Left renal cortex interstitium (tissue), 4 donors: ENCODE measurements at places on chromosomes 7 and 10. TPM values are rescaled to one million over a fixed set of nuclear protein-coding genes. Genes with fewer than 3 reads are reported as not detected.

DPCD gene
- 44.6 TPM for polyA plus RNA-seq

GSAP gene
- 8.3 TPM for polyA plus RNA-seq

GPER1 gene
- 6.7 TPM for polyA plus RNA-seq

PLPP4 gene
- 4.7 TPM for polyA plus RNA-seq

MINDY4 gene
- 10.2 TPM for polyA plus RNA-seq

ATG9B gene
- polyA plus RNA-seq = 2.9 TPM

MYOZ1 gene
- polyA plus RNA-seq = 6.1 TPM

RPEL1 gene
- 0.13 TPM for polyA plus RNA-seq

DNA sequence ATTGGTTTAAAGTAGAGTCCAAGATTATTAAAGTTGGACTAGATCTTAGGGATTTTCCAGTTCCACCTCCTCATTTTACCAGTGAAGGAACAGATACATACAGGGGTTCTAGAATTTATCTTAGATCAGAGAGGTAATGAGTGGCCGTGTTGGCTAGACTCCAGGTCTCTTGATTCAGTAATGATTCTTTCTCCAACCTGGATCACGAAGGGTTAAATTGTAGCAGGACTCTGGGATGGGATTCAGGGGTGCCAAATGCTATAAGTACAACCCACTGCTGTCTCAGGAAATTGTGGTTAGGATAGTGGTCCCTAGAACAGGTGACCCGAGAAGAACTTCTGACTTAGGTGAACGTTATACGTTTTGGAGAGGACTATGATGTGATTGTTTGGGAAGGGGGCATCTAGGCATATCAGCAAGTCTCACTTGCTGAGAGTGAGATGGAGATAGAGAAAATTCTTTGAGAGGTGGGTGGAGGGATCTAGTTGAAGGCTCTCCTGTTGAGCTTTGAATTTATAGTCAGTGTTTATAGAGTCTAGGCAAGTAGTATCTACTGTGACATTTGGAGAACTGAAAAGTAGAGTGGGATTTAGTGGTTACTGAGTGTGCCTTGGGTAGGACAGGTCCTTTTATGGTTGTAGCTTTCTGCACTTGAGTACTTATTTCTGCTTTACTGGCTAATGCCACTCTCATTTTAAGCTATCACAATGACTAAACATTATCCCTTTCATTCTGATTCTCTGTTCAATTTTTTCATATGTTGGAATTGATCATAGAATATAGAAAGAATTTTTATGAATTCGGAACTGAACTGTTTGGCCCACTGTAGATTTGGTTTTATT lies 58.3 kb downstream of the ST7 start:
- DNase-seq = no peak

DNA sequence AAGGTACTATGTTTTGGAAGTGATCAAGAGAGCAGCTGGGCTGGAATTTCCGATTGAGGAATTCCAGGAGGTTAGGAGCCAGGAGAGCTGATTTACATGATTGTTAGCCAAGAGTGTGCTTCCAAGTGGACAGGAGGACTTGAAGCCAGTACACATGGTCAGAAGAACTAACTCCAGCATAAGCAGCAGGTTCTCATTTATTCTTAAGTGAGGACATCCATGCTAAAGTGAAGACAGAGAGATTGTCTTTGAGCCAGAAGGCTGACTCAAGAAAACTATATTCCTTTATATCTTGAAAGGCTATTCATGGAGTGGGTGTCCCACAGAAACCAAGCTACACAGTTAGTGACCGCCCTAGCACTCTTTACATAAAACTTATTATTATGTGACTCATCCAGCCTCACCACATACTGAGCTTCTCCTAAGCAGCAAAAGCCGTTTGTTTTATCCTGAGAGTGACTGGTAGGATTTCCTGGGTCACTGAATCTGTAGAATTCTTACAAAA lies 56.7 kb upstream of the SEMA3A start:
- DNase-seq = no peak

DNA sequence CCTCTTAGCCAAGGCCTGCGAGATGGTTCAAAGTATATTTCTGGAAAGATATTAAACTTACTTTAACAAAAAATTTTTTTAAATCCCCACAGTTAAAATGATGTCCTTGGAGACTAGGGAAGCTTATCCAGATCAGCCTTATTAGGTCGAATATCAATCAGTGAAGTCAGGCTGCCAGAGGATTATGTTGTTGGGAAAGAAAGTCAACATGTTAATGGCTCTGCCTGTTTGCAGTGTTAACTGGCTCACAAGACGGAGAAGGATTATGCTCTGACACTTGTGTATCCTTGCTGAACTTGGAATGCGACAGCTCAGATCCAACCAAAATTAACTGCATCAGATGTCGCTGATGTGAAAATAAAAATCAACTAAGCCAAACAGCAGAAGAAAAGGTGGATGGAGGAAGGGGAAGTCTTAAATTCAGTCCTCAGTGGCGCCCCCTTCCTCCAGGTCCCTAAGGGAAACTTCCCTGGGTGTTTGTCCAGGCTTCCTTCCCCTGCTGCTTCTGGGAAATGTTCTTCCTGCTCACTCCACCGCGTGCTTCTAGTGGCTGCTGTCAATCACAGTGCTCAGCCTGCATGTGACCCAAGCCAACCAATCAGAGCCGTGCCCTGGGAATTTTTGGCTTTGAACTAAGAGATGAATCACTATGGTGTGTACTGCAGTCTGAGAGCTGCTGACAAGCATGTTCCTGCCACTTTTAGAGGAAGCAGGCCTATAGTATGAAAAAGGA lies 690.4 kb upstream of the NRP1 start:
- no peak for DNase-seq

DNA sequence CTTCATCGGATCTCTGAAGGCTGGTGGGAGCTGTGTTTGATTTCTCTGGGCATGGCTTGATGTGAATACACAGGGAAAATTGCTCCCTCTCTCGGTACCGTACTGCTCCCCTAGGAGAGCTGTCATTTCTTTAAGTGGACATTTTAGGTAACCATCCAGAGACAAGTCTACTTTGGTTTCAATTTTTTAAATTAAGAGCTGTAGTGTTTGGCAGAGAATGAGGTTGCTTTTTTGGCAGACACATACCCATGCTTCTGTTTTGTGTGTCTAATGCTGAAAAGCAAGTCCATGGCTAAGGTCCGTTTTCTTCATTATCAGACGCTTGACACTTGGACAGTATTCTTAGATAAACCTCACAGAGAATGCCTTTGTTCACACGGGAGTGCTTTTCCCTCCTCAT lies 61.3 kb upstream of the TRIL start:
- no peak for DNase-seq

GRCh38 chr7:27242555-27243339 lies at the start of gene EVX1:
Gene EVX1, plus strand, starts transcription at chr7:27242802. Its CDS starts 229 bp downstream, at chr7:27243031.
- no peak for DNase-seq

- no peak for DNase-seq
Observed at GRCh38 chr7:36512616-36513015, 123.0 kb downstream of the ANLN start.

DNA sequence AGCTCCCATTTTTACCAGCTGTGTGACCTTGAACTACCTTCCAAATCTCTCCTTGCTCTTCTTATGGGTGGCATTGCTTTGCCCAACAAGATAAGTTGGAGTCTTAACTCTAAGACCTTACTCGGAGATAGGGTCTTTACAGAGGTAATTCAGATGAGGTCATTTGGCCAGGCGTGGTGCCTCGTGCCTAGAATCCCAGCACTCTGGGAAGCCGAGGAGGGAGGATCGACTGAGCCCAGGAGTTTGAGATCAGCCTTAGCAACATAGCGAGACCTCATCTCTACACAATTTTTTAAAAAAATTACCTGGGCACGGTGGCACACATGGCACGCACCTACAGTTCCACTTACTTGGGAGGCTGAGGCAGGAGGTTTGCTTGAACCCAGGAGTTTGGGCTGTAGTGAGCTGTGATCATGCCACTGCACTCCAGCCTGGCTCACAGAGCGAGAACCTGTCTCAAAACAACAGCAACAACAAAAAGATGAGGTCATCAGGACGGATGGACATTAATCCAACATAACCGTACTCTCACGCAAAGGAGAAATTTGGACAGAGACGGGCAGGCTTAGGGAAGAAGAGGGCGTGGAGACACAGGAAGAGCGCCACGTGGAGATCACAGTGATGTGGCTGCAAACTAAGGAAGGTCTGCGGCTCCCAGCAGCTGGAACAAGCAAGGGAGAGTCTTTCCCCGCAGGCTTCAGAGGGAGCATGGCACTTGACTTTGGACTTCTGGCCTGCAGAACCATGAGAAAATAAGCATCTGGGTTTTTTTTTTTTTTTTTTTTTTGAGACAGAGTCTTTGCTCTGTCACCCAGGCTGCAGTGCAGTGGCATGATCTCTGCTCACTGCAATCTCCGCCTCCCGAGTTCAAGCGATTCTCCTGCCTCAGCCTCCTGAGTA lies 122.3 kb upstream of the CARD11 start:
- DNase-seq = no peak

- no peak for DNase-seq
Observed at GRCh38 chr7:73612598-73613269, 11.6 kb downstream of the MLXIPL start.

GRCh38 chr7:27125986-27126394 lies 4.6 kb downstream of the HOXA4 start:
- no peak for DNase-seq

DNA sequence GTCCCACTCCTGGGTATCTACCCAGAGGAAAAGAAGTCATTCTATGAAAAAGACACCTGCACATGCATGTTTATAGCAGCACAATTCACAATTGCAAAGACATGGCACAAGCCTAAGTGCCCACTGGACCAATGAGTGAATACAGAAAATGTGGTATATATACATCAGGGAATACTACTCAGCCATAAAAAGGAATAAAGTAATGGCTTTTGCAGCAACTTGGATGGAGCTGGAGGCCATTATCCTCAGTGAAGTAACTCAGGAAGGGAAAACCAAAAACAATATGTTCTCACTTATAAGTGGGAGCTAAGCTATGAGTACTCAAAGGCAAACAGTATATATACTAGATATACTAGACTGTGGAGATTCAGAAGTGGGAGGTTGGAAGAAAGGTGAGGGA lies 53.7 kb downstream of the VKORC1L1 start:
- no peak for DNase-seq

GRCh38 chr7:2110610-2111396 lies 121.9 kb downstream of the MAD1L1 start:
- DNase-seq = no peak

DNA sequence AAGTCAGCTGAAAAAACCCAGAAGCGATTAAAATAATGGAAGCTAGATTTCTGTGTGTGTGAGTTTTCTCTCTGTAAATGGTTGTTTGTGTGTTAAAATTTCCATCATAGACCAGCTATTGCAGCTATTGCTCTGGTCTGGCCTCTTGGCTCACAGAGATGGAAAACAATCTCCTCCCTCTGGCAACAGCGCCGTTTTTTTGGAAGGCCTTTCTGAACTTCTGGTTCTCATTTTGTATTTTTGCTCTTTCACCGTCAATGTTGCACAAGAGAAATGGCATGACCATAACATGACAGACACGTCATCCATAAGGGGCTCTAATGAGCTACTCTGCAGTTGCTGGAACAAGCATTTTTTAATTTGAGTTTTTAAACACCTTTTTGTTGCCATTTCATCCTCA lies 91.0 kb downstream of the CUBN start:
- DNase-seq = no peak

- no peak for DNase-seq
Observed at GRCh38 chr10:13633689-13634088, 46.9 kb downstream of the PRPF18 start.

GRCh38 chr10:133030781-133031180 lies 56.9 kb upstream of the ADGRA1 start:
- DNase-seq = no peak

- DNase-seq = no peak
Observed at GRCh38 chr7:14195079-14195478, 205.6 kb upstream of the ETV1 start.

GRCh38 chr7:157020514-157021070 lies 10.1 kb upstream of the MNX1 start:
- DNase-seq = no peak

- DNase-seq = no peak
Observed at GRCh38 chr10:99698504-99699080, 33.3 kb downstream of the COX15 start.

GRCh38 chr10:50577010-50577409 lies 46.7 kb downstream of the SGMS1 start:
- no peak for DNase-seq

- DNase-seq = no peak
Observed at GRCh38 chr7:75054744-75055143, 18.9 kb downstream of the RCC1L start.

- DNase-seq = no peak
Observed at GRCh38 chr10:49005270-49005669, 65.6 kb upstream of the LRRC18 start.

- no peak for DNase-seq
Observed at GRCh38 chr10:3068968-3069737, 1.8 kb downstream of the PFKP start.

DNA sequence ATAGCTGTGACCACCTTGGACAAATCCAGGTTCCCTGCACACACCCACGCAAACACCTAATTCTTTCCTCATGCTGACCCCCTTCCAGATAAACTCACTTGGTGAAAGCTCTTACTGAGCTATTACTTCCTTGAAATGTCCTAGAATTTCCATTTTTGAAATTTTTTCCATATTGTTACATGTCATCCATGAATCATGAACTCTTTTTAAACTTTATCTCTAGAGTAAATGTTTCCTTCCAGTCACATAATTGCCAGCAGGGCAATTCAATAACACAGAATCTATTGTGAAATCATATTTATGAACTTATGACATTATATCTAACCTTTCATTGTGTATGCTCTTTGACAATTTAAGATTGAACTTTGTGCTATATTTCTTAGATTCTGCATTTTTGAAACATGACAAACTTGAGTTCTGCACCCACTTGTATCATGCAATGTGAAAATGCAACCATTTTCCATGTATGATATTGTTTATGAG lies 26.8 kb upstream of the FGL2 start:
- no peak for DNase-seq

GRCh38 chr10:71312811-71313789 lies 6.0 kb upstream of the SLC29A3 start:
- no peak for DNase-seq

DNA sequence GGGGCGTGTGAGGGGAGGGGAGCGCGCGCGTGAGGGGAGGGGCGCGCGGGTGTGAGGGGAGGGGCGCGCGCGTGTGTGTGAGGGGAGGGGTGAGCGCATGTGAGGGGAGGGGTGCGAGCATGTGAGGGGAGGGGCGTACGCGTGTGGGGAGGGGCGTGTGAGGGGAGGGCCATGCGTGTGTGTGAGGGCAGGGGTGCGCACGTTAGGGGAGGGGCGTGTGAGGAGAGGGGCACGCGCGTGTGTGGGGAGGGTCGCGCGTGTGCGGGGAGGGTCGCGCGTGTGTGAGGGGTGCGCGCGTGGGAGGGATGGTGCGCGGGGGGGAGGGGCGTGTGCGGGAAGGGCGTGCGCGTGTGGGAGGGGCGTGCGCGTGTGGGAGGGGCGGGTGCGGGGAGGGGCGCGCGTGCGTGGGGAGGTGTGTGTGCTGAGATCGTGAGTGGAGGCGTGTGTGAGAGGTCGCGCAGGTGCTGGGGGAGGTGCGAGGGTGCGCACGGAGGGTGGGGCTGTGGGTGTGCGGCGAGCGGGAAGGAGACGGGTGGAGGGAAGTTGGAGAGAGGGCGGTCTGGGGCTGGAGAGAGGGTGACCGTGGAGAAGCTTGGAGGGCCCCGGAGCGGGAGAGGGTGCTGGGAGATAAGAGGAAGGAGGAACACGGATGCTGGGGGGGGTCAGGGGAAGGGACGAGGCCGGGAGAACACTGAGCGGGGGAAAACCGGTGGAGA lies 19.7 kb downstream of the MXI1 start:
- DNase-seq = peak; percentile 13

GRCh38 chr10:88347597-88348304 lies 235.4 kb downstream of the RNLS start:
- DNase-seq = no peak

- no peak for DNase-seq
Observed at GRCh38 chr7:101171442-101171837, 6.1 kb upstream of the VGF start.

- DNase-seq = no peak
Observed at GRCh38 chr7:123275036-123275753, 75.4 kb upstream of the SLC13A1 start.
